ENCODE measurements at places on chromosomes 3 and 15.

DNA sequence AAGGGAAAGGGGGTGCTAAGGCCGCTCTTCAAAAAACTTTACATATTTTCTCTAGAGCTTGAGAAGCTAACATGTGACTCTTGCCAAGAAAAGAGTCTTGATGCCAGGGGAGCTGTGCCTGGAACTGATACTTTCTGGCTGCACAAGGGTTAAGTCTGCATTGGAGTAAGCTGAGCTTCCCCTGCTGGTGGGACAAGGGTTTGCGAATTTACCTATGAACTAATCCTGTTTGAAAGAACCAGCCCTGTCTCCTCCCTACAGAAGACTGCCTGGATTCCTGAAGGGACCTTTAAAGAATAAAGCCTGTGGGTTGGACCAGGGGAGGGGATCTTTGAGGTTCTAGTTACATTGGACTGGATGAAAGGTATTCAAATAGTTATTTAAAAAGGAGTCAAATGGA lies 58.3 kb upstream of the EPHA3 start:
- DNase-seq: no peak

DNA sequence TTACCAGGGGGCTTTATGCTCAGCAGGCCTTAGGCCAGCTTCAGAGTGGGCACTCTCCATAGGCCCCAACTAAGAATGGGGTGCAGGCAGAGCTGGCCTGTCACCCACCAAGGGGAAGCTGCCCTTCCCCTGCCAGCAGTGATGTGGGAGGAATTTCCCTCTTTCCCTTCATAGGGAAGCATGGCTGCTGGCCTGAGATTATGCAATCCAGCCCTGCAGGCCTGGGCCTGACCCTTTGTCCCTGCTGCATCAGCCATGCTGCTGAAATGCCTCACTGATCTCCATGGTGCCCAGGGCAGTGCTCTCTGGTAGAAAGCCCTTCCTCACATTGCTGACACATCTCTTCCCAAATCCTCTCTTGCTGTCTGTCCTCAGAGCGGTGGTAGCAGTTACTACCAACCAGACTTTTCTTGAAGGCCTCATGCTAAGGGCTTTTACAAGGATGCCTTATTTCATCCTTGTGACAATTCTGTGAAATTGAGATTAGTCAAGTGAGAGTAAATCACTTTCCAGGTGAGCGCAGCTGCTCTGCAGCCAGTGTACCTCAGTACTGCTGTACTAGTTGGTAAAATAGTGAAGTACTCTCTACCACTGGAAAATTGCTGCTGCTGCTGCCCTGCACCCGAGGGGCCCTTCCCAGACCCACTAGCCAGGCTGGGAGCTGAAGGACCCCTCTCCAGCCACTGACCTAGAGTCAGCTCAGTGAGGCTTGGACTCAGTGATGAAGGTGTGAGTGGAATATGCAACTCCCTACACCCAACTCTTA lies 33.8 kb downstream of the MRAS start:
- no peak for DNase-seq

DNA sequence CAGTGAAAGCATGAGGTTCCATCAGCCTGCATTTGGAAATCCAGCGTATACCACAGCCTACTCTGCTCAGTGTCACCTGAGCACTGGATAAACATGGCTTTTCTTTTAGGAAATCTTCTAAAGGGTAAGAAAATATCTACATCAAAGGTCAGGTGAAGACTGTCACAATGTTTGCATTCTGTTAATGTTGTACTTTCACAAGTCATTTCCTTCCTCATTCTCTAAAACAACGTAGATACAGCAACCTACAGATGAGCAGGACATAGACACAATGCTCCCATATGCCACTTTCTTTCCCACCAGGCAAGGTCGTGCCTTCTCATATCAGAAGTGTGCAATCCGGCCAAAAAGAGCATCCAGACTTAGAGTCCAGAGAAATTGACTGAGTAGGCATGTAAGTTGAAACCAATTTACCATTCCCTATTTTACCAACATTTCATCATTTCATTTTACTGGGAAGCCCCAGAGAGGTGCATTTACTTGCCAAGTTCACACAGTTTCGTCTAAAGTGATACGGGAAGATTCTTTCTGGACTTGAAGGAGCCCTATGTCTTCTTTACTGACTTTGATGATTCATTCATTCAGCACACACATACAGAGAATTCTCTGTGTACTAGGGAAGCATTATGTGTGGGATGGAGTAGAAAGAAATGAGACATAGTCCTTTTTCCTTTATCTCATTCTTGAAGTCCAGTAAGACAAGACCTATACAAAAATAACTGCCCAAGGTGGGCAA lies 30.6 kb upstream of the LPP start:
- DNase-seq: no peak

DNA sequence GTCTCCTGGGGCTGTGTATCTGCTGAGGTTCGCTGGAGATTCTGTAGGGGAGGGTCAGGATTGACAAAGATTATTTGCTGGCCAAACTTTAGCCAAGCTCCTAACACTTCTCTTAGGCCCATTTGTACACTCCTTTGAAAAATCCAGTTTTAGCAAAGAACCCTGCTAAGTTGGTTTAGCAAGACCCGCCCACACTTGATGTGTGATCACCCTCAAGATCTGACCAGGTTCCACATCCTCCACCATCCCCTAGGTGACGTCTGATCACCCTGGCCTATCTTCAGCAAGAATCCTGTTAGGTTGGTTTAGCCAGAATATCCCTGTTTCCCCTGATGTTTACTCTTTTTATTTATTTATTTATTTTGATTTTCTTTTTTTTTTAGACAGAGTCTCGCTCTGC lies 14.8 kb upstream of the SLC35G2 start:
- DNase-seq: no peak

- no peak for DNase-seq
These were observed 7.5 kb downstream of the ZDHHC3 start for GRCh38 chr3:44968447-44968858.

- DNase-seq: no peak
These were observed 227.6 kb downstream of the KLF13 start for GRCh38 chr15:31554261-31554660.

DNA sequence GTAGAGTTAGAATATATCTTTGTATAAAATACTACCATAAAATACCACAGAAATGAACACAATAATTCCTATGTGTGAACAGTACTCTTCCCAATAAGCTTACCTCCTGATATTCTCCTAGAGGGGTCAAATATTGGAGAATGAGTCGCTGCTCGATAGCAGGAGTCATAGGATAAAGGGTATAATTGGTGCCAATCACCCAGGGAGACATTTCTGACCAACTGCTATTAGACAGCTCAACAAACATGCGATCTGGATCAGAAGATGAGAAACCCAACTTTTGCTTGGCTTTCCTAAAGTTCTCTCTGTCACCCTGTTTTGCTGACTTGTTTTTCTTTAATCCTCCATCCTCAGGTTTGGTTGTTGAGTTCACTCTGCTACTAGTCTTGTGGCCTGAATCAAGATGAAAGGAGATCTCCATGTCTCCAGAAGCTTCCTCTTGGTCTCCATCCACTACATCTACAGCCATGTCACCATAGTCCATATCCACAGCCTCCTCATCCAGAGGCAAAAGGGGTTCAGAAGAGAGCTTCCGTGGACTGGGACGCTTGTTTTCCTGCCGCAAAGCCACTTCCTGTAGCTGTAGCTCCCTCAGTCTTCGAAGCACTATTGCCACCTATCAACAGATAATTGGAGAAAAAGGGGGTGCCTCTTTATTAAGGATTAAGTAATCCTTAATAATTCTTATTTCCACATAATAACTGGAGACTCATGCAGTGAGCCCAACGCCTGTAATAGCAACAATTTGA lies 50.4 kb downstream of the RBM15B start:
- DNase-seq: no peak

- DNase-seq: no peak
These were observed 85.4 kb upstream of the ABHD2 start for GRCh38 chr15:89002830-89003229.

GRCh38 chr3:115087512-115087911 lies 59.6 kb downstream of the ZBTB20 start:
- no peak for DNase-seq

DNA sequence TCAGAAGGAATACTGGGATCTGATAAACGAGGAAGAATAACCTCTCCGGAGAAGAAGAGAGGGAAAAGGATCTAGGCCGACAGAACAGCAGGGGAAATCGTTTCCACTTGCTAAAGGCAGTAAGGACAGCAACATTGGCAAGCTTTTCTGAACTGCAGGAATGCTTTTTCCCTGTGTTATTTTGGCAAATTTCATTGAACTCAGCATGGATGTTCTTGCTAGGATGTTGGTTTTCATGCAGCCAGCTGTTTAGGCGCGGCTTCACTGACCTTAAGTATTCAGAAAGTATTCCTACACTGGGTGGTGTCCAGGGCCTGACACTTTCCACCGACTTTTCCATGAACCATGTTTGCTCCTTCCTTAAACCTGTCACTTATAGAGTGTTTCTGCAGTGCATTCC lies 489.7 kb downstream of the CNTN3 start:
- DNase-seq: no peak

DNA sequence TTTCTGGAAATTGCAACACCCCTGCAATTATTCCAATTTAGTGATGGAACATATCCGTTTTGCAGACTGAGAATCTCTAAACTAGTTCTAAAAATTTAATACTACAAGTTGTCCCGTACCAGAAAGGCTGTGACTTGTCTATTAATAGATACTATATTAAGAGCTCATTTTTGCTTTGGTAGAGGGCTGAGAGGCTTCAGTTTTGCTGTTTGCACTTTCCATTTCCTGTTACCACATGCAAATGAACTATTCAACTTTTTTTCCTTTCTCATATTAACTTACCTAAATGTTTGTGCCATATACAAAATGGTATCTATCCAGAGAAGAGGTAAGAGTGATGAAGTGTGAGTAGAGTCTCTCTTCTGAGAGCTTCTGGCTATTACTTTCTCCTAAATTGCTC lies 101.5 kb upstream of the CRBN start:
- DNase-seq: no peak

- no peak for DNase-seq
These were observed 21.8 kb downstream of the RBPMS2 start for GRCh38 chr15:64753480-64754185.

DNA sequence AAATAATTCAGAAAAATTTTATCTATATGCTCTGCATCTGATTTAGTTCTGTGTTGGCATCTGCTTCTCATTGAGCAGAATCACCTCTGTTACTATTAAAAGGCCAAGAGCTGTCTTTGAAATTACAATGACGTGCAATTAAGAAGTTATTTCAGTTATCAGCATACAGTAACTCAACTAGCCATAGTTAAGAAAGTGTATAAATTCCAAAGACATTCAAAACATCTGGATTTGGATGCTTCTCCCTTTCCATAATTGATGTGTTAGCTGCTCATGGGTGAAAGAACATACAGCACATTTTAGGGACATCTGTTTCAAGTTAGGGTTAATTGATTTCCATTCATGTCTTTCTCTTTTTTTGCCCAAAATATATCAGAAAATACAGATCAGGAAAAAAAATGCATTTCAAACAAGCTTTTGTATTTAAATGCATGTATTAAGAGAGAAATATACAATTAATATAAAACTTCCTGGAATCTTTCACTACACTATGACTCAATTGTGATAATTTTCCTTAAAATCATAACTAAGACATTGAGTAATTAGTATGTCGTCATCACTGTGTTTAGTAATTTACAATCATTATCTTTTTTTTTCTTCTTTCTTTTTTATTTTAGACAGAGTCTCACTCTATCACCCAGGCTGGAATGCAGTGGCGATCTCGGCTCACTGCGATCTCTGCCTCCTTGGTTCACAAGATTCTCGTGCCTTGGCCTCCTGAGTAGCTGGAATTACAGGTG lies 82.7 kb upstream of the MBNL1 start:
- DNase-seq: no peak

GRCh38 chr3:122392868-122393844 lies 9.2 kb downstream of the FAM162A start:
- DNase-seq: peak; percentile 24

- DNase-seq: no peak
These were observed 8.7 kb downstream of the SLC27A2 start for GRCh38 chr15:50190723-50191122.

- DNase-seq: no peak
These were observed 512.6 kb upstream of the CBLB start for GRCh38 chr3:106381286-106381938.

DNA sequence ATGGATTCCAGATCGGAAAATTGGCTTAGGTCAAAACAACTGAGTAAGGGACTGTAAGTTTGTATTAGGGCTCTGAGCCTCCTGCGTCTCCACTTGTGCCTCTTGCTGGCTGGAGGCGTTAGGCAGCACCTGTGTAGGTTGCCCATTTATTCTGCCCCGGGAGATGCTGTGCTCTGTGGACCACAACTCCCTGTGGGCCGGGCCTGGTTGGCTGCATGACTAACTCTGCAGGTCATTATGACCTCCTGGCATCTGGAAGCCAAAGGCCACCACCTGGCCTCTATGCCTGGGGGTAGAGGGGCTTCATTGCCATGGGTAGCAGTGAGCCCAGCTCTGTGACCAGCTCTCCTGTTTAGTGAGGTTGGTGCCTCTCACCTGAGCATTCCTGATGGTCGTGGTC lies 36.0 kb upstream of the BDH1 start:
- no peak for DNase-seq

DNA sequence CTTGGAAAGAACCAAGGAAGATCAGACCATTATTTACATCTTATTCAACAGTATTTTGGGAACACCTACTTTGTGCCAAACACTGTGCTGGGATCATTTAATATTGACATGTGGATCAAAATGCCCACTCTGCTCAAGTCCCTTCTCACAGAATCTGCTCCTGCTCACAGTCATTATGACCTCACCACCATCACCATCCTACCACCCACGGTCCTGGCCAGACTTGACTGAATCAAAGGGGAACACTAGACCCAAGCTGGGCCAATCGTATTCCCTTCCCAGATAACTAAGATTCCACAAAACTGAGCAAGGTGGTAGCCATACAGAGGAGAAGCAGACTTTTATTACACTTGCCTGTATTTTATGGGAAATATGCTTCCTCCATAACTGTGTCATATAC lies 3.4 kb upstream of the CEP152 start:
- DNase-seq: no peak

DNA sequence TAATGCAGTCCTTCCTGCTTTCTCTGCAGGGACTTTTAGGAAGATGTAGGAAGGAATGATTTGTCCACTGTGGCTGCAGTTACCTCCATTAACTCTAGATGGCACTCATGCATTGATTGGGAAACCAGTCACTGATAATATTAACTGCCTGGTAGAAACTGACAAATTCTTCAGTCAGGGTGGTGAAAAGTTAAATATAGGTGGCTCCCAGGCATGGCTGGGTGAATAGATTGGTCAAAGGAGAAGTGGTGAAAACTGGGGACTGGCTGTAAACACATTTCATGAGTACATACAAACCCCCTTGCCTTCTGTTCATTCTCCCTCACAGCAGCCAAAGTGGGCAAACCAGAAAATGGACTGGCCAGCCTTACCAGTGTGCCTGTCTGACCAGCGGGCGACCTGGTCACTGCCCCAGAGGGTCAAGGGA lies 333.4 kb downstream of the THSD4 start:
- DNase-seq: peak; percentile 33

DNA sequence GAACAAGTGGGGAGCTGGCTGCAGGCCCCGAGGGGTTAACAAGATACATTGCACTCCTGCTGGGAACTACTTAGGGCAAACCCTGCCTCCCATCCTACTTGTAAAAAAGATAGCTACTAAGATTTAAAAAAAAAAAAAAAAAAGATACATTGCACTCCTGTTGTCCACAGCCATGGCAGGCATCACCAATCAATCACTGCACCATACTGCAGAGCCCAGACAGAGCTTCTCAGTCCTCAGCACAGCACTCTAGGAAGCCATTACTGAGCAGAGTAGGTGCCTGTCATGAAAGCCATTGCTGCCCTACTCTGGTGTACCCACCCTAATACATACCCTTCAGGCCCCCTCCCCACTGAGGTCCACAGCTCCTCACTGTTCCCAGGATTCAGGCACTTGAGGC lies 64.8 kb downstream of the RASGRF1 start:
- no peak for DNase-seq
